Stimulated activated CD8-positive, alpha-beta memory T cell treated with anti-CD3 and anti-CD28 coated beads, Interleukin-15, amount 100 ng/mL, for 4 hours (primary cell): ENCODE measurements at places on chromosomes 3 and 15.

GRCh38 chr3:30668051-30668609, 61.7 kb downstream of the TGFBR2 start:
- no peak for DNase-seq

DNA sequence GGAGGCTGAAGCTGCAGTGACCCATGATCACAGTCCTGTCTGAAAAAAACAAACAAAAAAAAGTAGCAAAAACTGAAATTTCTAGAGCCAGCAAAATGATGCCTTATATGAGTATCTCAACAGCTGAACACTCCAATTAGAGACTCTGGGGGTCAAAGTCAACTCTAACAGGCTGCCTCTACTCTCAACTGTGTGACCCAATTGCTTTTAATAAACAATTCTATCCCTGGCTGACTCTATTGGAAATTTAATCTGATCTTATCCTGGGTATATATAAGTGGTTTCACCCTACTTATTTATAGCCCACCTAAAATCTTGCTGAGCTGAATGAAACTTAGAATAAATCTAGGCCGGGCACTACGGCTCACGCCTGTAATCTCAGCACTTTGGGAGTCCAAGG, 29.0 kb downstream of the SMARCC1 start:
- no peak for DNase-seq

GRCh38 chr3:195460091-195460713, 17.4 kb upstream of the ACAP2 start:
- no peak for DNase-seq

GRCh38 chr15:89412905-89413411, 78.3 kb upstream of the POLG start:
- no peak for DNase-seq

DNA sequence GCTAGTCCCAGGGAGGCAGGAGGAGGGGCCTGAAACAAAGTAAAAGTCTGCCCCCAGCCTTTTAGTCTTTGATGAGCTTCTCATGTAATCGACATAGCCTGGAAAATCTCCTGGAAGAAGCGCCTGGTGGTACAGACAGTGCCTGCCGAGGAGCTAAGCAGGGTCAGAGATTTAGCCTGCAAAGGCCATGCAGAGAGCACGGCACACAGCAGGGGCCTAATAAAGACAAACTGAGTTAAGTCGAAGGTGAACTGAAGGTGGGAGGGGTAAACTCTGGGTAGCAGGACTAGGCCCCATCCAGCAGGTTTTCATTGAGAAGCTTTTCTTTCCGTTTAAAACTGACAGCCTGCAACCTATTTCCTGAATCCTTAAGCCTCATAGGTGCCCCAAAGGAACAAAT, 115.5 kb upstream of the ABHD17C start:
- DNase-seq = no peak

DNA sequence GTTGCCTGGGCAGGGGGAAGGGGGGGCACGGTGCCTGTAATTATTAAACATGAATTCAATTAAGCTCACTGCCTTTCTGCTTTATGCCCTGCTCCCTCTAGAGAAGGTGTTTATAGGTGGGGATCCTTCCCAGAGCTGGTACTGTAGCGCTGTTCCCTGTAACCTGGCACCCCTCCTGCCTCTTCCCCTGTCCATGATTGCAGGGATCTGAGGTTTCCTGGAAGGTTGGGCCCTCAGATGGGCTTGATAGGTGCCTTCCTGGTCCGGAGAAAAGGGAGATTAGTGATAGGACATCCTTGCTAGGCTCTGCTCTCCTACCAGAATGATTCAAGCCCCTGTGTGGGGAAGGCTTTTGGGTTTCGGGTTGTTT, 2.1 kb upstream of the FAM131A start:
- DNase-seq = no peak

GRCh38 chr3:66199089-66199473, 21.7 kb upstream of the SLC25A26 start:
- no peak for DNase-seq

GRCh38 chr3:38601956-38602550, 47.4 kb downstream of the SCN5A start:
- no peak for DNase-seq

DNA sequence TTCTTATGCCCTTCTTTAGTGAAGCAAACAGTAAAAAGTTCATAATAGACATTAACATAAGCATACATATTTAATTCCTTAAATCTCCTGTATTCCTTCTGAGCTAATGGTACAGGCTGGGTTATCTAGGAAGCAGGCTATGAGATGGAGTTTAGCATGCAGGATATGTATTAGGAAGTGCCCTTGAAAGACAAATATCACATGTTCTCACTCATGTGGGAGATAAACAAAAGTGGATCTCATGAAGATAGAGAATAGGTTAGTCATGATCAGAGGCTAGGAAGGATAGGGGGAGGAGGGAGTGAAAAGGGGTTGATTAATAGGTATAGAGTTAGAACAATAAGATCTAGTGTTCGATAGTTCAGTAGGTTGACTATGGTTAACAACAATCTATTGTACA, 105.4 kb downstream of the CLASP2 start:
- DNase-seq = no peak

- no peak for DNase-seq
Measured at GRCh38 chr3:165181556-165181955, 14.6 kb downstream of the SLITRK3 start.

DNA sequence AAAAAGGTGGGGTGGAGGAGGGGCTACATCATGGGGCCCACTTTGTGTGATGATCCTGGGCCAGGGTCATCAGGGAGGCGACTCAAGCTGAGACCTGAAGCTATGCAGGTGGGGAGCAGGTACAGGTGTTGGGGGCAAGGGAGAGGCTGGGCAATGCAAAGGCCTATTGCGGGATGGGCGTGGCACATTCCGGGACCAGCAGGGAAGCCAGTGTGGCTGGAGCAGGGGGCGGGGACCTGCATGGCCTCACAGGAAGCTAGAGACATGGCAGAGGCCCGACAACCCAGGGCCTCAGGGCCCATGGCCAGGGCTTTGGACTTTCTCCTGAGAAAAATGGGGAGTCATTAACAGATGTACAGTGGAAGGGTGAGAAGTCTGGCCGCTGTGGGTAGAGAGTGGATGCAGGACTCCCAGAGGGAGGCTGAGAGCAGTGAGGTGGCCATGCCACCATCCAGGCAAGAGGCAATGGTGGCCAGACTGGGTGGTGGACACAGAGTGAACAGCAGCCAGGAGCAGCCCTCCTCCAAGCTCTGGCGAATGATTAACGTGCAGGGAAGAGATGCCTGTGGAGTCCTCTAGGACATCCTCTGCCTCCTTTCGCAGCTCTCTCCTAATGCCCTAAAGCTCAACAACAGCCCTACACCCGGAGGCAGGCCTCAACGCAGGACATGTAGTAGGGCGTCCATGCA, 122.6 kb upstream of the ATP2B2 start:
- no peak for DNase-seq

GRCh38 chr3:195549931-195550519, 6.9 kb upstream of the PPP1R2 start:
- DNase-seq = peak; percentile 53

DNA sequence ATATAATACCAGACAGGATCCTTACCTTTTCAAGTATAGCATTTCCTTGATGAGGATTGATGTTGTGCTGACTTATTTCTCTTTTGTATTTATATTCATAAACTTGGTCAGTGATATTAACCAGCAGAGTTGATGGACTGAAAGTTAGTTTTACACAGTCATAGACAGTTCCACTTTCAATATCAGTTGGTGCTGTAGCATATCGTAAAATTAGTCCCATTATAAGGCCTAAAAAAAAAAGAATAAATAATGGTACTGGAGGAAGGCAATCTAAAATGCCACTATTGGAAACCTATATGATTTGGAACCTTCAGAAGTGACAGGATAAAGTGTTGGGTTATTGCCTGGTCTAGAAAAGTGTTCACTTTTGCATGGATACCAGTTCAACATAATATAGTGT, 16.3 kb downstream of the SLC9A9 start:
- no peak for DNase-seq

DNA sequence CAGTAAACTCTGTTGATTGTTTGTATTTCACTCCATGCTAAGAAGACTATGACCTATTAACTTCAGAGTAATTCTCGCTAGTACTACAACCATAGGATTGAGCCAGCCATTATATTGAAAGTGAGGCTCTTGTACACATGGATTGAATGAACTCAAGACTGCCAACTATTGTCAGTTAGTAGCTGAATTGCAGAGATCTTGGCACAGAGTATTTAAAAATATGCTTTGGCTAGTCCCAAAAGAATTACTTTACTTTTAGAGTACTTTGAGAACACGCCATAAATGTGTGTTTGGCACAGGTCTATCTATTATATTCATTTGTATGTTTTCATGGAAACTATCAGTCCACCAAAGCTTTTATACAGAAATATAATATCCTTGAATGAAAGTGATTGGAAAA, 226.7 kb upstream of the DCBLD2 start:
- no peak for DNase-seq

- no peak for DNase-seq
Measured at GRCh38 chr3:174955513-174956016, 96.4 kb downstream of the NAALADL2 start.

DNA sequence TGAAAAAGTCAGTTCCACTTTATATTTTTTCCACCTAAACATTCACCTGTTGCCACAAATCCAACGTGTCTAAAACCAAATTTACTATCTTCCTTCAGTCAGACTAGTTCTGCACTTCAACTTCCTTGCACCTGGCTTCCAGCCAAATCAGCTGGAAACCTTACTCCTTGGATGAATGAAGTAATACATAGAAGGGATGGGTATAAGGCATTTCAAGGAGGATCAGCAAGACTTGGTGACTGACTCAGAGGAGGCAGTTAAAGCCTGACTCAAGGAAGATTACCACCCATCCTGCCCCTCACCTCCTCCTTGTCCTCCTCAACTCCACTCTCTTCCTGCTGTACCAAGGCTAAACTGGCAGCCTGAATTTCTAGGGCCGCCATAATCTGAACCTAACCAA, 37.1 kb downstream of the QTRT2 start:
- DNase-seq = no peak

- DNase-seq = peak; percentile 39
Measured at GRCh38 chr3:177358977-177359592, 161.8 kb upstream of the TBL1XR1 start.

DNA sequence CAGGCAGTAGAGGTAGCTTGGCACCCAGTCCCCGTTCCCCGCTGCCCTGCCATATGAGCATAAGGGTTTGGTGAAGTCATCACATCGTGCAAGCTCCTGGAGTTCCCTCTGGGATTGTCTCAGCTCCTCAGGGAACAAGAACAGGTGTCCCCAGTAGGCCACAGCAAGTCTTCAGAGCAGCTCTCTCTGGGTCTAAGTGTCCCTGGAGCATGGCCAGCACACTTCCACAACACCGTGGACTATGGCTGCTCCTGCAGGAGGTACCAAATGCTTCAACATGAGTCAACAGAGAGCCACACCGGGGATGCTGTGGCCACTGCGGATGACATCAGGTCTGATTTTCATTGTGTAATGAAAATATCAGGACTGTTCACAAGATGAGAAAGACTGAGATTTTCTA, 23.1 kb downstream of the ABHD6 start:
- no peak for DNase-seq

DNA sequence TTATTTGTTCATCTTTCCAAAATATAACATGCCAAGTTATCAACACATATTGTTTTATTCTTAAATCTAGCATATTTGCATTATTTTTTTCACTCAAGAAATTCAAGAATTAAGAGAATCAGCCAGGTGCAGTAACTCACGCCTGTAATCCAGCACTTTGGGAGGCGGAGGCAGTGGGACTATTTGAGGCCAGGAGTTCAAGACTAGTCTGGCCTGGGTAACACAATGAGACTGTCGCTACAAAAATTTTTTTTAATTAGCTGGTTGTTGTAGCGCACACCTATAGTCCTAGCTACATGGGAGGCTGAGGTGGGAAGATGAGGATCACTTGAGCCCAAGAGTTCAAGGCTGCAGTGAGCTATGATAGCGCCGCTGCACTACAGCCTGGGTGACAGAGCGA, 10.5 kb downstream of the DCUN1D1 start:
- no peak for DNase-seq

GRCh38 chr3:62151591-62151990, 221.8 kb downstream of the FEZF2 start:
- DNase-seq = no peak

GRCh38 chr3:25906132-25906906, 116.4 kb downstream of the OXSM start:
- no peak for DNase-seq

DNA sequence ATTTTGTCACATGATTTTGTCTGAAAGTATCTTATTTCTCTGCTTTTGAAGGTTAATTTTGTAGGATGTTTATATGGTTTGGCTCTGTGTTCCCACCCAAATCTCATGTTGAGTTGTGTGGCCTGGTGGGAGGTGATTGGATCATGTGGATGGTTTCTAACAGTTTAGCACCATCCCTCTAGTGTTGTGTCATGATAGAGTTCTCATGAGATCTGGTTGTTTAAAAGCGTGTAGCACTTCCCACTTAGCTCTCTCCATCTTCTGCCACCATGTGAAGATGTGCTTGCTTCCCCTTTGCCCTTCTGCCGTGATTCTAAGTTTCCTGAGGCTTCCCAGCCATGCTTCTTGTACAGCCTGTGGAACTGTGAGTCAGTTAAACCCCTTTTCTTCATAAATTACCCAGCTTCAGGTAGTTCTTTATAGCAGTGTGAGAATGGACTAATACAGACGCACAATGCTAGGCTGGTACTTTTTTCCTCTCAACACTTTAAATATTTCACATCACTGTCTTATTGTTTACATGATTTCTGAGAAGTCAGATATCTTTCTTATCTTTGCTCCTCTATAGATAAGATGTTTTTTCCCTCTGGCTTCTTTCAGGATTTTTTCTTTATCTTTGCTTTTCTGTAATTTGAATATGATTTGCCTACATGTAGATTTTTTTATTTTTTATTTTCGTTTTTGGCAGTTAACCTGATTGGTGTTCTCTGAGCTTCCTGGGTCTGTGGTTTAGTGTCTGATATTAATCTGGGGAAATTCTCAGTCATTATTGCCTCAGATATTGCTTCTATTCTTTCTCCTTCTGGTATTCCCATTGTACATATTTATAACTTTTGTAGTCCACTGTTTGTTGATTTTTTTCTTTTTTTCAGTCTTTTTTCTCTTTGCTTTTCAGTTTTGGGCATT, 22.2 kb downstream of the BTD start:
- no peak for DNase-seq

- DNase-seq = no peak
Measured at GRCh38 chr15:80949756-80950155, 39.9 kb downstream of the MESD start.

GRCh38 chr3:168249205-168249549, 153.5 kb upstream of the GOLIM4 start:
- DNase-seq = no peak

GRCh38 chr3:87822563-87822962, 236.2 kb downstream of the CGGBP1 start:
- no peak for DNase-seq

- no peak for DNase-seq
Measured at GRCh38 chr3:139909811-139910210, 25.2 kb upstream of the CLSTN2 start.

GRCh38 chr3:57706462-57706861, 13.6 kb upstream of the DENND6A start:
- no peak for DNase-seq
